ENCODE measurements at places on chromosomes 6 and 20.
A peak's percentile ranks its signal among the peaks of the same experiment; 100 is the strongest.

- DNase-seq: no peak
Observed at GRCh38 chr6:109508166-109508860, 25.3 kb upstream of the ZBTB24 start.

DNA sequence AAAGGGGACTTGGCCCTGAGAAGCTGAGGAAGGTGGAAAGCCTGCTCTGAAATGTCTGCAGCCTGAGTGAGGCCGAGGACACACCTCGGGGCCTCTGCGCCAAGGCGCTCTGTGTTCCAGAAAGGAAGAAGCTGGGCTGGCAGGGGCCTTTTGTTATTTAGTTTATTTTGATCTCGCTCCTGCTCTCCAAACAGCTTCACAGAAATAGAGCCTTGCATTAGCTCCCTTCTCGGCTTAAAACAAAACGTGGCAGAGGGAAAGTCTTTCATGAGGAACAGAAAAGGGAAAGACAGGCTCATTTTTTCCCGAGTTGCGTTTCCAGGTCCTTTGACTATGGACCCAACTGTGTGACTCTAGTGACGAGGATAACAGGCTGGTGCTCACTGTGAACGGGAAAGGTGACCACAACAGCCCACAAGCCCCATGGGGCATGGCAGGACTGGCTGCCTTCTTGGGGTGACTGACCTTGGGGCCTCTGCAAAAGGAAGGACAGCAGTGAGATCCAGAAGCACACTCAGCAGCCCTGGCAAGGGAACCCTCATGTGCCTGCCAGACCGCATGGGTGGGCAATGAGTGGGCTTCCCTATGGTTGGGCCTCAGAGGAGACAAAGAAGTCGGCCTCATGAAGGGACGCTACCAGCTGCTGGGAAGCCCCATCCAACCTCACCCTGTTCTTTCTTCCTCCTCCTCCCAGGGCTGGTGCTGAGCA lies 18.7 kb downstream of the LEMD2 start:
- DNase-seq: no peak

- no peak for DNase-seq
Observed at GRCh38 chr6:151481786-151482185, 12.0 kb upstream of the CCDC170 start.

GRCh38 chr6:85468326-85468725 lies 18.4 kb downstream of the NT5E start:
- DNase-seq: no peak

DNA sequence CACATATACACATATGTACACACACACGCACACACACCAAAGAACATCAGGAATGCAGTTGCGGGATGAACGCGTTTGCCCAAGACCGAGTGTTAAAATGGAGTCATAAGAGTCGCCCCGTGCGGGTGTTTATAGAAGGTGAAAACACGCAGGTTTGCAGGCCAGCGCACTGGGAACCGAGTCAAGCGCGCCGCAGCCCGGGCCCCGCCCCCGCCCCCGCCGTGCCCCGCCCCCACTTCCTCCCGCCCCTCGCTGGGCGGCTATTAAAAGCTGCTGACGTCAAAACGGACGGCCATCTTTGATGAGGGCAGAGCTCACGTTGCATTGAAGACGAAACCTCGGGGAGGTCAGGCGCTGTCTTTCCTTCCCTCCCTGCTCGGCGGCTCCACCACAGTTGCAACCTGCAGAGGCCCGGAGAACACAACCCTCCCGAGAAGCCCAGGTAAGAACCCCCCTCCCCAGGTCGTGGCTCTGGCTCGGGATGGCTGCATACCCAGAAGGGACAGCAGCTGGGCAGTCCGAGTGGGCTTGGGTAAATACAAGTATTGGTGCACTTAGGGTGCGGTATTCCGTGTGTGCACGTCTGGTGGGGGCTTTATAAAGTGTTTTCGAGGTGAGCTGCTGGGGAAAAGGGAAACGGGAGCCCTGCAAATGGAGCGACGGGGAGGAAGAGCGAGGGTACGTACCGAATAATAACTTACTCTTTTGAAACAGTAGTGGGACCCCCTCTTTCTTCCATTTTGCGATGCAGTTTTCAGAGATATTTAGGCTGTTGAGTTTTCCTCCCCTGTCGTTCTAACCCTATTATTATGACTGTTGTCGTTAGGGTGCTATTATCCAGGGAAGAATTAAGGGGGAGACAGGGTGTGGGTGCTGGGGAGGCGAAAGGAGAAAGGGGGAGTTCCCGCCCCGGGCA lies at the start of gene SNAP25:
Gene SNAP25, plus strand, starts transcription at position 295 of the 916 bp plus-strand sequence. CDS start 56,662 bp downstream, outside the sequence.
- peak; percentile 43 for DNase-seq

GRCh38 chr6:28081486-28081751 lies 1.1 kb downstream of the ZNF165 start:
- DNase-seq: no peak

DNA sequence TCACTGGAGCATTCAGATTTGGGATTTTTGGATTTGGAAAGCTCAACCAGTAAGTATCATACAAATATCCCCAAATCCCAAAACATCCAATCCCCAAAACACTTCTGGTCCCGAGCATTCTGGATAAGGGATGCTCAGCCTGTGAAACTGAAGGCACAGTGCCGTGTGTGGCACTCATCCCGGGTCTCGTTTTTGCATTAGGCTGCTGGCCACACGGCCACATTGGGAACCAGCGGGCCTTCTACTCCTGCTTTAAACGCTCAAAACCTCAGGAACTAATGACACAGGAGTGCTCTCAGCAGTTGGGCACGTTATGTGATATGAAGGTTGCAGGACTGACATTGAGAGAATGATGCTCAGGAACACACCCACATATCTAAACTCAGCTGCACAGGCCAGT lies 35.6 kb downstream of the PSMG4 start:
- no peak for DNase-seq

- peak; percentile 81 for DNase-seq
Observed at GRCh38 chr6:132279592-132280139, 121.6 kb downstream of the MOXD1 start.

DNA sequence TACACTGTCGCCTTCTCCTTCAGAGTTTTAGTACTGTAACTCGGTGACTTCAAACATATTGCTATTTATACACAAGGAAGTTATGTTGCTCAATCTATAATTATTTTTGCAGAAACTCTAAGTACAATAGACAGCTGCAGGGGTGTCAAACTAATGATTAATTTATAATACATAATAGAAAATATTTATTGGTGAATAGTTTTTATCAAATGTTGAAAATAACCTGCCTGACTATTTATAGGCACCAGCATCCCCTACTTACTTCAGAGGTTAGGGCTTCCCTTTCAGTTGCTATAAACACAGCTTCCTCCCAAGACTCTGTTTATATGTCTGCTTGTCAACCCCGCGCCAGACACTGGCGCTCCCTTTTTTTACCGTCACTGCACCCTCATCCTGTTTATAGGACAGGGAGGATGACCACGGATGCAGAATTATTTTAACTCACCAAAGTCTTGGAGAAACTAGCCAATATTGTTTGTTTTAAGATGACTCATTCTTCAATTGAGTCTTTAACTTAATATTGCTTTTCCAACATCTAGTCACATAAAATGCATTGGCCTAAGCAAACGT lies 225.0 kb downstream of the ALDH8A1 start:
- no peak for DNase-seq
